ENCODE measurements at places on chromosomes 7 and 10.

GRCh38 chr10:13168781-13169180 is 7.4 kb downstream of the MCM10 start:
- no peak for DNase-seq

GRCh38 chr10:128631801-128632241 is 505.6 kb upstream of the MKI67 start:
- DNase-seq, result no peak

DNA sequence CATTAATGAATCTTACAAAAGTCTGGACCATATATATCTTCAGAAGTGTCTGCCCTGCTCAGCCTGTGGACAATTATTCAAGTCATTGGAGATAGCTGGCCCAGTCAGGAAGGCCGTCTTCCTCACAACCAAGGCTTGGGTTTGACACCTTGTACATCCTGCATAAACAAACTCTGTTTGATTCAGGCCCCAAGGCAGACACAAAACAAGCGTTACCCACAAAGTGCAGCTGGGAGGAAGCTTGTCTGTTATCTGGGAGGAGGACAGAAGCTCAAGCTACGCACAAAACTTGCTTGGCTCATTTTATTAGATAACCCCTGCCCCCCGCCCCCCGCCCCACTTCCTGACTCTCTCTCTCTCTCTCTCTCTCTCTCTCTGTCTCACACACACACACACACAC is 166.9 kb upstream of the WDR11 start:
- no peak for DNase-seq

DNA sequence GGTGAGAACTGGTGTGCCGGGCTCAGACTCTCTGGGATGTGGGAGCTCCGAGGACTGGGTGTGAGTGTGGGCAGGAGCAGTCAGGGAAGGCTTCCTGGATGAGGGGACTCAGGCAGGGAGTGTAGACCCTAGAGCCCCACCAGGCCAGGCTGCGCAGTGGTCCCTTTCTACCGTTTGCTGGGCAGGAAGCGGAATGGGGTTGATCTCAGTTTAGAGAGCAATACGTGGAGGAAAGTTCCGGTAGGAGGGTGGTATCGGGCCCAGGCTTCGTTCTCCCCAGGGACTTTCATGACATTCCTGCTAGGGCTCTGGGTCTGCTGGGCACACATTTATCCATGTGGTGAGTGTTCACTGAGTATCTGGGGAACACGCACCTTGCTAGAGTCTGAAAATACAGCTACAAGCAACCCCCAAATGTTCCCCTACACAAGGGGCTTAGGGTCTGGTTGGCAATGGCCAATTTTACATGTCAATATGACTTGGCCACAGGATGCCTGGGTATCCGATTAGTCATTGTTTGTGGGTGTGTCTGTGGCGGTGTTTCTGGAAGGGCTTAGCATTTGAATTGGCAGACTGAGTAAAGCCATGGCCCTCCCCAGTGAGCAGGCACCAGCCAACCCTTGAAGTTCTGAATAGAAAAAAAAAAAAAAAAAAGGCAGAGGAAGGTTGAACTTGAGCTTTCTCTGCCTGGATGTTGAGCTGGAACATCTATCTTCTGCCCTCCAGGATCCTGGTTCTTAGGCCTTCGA is 20.8 kb downstream of the GHRHR start:
- DNase-seq, result no peak

GRCh38 chr7:34342387-34342786 is 315.6 kb upstream of the NPSR1 start:
- DNase-seq, result no peak

GRCh38 chr10:61279400-61279799 is 173.8 kb downstream of the TMEM26 start:
- DNase-seq, result no peak

- no peak for DNase-seq
Measured at GRCh38 chr10:43868952-43869351, 220.3 kb upstream of the ZNF32 start.

DNA sequence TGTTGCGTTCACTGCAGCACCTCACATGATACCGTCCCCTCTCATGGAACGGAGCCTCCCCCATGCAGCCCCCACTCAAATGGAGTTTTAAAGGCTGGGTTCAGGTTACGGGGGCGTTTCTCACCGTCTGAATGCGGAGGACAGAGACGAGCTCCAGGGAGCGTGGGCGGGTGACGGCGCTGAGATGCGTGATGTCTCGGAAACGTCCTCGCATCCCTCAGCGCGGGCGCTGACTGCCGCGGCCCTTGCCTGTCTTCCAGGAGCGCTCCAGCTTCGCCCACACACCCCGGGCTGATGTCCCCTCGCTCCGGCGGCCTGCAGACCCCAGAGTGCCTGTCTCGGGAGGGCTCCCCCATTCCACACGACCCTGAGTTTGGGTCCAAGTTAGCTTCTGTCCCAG is 16.6 kb upstream of the AP5Z1 start:
- DNase-seq, result no peak

- no peak for DNase-seq
Measured at GRCh38 chr10:11918384-11918783, 95.2 kb downstream of the PROSER2 start.

DNA sequence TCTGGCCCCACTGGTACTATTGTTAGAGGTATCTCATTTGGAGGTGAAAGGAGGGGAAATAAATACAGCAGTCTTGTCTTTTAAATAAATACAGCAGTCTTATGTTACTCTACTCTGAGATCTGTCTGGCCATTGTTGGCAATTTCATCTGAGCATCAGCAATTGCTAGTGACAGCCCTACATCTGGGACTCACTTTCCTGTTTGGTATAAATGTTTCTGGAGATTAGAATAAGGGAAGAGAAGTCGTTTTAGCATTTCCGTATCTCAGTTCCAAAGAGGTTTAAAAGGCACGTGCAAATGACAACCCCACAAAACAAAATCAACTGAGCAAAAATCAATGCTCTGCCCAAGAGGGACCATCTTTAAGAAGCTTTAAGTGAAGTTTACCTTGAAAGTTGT is 18.1 kb upstream of the CNNM2 start:
- no peak for DNase-seq

DNA sequence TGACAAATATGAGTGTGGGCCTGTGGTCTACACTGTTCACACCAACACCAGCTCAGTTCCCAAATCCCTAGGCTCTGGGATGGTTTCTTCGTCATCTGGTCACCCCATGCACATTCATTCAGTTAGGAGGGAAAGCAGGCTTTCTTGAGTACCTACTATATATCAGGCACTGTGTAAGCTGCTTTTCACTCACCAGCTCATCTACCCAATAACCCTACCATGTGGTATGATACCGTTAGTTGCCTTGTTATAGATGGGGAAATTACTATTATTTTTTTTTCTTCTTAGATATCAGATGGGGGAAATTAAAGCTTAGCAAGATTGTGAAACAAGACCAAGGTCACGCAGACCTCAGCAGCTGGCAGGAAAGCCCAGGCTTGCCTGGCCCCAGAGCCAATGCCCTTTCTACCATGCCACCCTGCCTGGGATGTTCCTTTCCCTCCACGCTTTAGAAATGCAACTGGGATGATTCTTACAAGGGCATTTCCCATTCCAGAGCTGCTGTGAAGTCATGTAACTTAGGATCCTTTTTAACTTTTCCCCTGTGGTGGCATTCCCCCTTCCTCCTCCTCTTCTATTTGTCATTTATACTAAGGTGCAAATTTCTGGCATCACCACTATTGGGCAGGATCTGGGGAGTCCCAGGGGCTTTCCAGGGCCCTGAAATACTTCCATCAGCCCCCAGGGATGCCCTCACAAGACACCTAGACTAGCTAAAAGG is 93.1 kb upstream of the EFCAB10 start:
- no peak for DNase-seq

GRCh38 chr10:118145256-118145655 is 98.5 kb upstream of the RAB11FIP2 start:
- no peak for DNase-seq

DNA sequence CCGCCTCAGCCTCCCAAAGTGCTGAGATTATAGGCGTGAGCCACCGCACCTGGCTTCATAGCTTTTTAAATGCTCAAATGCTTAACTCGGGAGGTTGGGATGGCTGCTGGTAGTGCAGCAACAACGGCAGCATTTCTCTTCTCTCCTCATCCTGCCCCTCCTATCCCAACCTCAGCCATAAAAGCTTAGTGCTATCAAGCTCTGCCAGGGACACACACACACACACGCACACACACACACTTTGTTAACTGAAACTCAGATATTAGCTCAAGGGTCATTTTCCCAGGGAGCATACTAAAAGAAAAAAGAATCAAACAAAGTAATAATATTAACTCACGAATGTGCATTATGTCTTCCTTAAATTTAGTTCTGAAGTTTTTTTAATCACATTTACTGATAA is 63.0 kb upstream of the HPS1 start:
- DNase-seq, result no peak

GRCh38 chr7:158617737-158618128 is 30.1 kb upstream of the PTPRN2 start:
- DNase-seq, result no peak

- no peak for DNase-seq
Measured at GRCh38 chr7:151133986-151134742, 33.3 kb downstream of the GBX1 start.

DNA sequence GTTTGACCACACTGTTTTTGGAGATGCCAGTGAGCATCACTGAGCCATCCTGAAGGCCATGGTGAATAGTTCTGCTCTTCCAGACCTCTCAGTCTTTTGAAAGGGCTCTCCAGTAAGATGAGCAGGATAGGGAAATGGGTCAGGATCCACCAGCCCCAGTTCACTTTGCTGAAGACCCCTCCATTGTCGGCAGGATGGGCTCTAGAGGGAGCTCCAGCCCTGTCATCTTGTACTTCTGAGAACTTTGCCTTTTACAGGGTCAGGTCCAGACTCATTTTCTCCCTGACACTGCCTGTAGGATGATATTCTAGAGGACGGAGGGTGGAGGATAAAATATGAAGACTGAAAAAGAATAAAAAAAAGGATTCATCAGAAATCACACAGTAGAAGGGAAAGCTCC is 13.1 kb downstream of the LHFPL3 start:
- no peak for DNase-seq

GRCh38 chr7:46058086-46058823 is 137.2 kb upstream of the IGFBP3 start:
- DNase-seq, result no peak

- DNase-seq, result no peak
Measured at GRCh38 chr10:29227201-29227600, 61.7 kb upstream of the LYZL1 start.

- no peak for DNase-seq
Measured at GRCh38 chr10:10310498-10310897, 707.2 kb upstream of the CELF2 start.

GRCh38 chr7:103065667-103066066 is 8.9 kb downstream of the FBXL13 start:
- DNase-seq, result no peak

DNA sequence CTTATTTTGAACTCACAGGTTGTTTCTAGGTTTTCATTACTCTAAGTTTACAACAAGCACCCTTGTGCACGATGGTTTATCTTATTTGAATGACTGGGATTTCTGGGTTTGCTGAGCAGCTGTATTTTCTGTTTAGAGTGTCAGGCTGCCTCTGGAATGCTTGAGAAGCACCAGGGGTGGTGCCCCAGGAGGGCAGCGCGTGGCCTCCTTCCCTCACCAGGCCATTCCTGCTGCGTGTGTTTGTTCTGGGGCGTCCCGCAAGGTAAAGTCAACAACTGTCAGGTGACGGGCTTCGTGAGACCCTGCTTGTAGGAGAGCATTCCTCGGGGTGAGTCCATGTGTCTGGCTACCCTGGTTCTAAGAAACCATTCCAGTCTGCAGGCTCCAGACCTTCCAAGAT is 54.9 kb downstream of the FAM171A1 start:
- no peak for DNase-seq

DNA sequence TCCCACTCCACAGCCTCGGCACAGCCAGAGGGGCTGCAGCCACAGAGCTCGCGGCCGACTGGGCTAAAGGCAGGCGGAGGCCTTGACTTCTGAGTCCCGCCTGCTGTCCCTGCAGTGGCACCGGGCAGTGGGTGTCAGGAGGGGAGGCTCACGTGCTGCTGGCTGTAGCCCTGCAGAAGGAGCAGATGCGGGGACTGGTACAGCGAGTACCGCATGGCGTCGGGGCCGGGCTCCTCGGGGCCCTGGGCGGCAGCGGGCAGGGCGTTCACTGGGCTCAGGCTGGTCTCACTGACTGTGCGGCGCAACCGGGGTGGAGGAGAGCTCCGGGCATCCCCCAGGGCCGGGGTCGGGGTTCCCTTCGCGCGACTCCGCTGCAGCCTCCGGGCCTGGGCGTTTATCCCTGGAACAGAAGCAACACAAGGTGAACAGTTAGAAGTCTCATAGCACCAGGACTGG is 25.6 kb downstream of the PAPOLB start:
- no peak for DNase-seq

All from activated naive CD4-positive, alpha-beta T cell (primary cell).